ENCODE measurements at places on chromosomes 2 and 18.

DNA sequence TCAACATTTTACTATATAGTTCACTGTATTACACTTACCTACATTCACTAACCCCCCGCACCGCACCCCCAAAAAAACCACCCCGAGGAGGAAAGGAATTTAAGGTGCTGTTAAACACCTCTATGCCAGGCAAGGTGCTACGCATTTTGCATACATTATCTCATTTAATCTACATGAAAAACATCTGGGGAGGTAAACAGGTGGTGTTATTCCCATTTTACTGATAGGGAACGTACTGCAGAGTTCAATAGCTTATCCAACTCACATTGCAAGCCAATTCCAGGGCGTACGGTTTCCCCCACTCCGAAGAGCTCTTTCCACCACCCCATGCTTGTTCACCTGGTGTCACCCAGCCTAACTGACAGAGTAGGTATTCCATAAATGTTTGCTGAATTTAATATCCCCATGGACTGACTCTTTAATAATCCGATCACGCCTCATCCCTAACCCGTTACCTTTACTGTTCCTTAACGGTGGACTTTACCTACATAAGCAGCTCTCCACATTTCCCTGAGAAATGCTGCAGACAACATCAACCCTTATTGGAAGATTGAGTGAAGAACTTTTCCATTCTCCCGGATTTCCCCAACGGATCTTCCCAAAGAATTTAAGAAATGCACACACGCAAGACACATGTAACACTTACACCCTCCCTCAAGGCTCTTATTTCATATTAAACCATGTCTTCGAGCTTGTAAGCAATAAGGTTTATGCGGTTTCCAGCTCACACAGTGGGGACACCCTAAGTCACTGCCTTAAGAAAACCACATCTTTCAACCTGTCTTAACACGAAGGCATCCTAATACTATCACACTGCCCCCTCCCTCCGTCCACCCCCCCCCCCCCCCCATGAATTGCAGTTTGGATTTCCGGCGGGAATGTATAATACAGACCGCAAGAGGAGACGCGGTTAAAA is 1.2 kb downstream of the RAPH1 start:
- peak; percentile 27 for DNase-seq

- DNase-seq = no peak
Measured at GRCh38 chr2:54380670-54381069, 75.5 kb upstream of the SPTBN1 start.

GRCh38 chr2:231689124-231689893 is 19.0 kb upstream of the PTMA start:
- no peak for DNase-seq

GRCh38 chr18:41268271-41268670 is 686.8 kb upstream of the PIK3C3 start:
- no peak for DNase-seq

- DNase-seq = no peak
Measured at GRCh38 chr18:48203961-48204666, 205.1 kb downstream of the ZBTB7C start.

DNA sequence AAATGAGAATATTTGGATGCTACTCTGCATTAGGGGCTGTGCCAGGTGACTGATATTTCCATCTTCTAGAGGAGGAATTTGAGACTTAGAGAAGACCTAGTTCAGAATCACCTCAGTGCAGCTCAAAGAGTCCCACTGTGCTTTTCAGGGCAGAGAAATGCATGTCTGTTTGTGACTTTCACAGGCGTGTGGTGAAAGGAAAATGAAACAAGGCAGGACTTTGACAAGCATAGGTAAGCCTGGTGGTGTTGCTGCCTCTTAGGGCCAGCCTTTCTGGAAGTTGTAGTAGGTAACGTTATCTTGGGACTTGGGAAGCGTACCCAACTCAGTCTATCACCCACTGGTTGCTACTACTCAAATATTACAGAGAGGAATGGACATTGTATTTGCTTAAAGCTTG is 2.6 kb downstream of the GPR39 start:
- DNase-seq = no peak

GRCh38 chr2:237199577-237199976 is 113.9 kb downstream of the COPS8 start:
- no peak for DNase-seq

- DNase-seq = peak; percentile 2
Measured at GRCh38 chr18:50218432-50219197, 23.7 kb upstream of the MYO5B start.

DNA sequence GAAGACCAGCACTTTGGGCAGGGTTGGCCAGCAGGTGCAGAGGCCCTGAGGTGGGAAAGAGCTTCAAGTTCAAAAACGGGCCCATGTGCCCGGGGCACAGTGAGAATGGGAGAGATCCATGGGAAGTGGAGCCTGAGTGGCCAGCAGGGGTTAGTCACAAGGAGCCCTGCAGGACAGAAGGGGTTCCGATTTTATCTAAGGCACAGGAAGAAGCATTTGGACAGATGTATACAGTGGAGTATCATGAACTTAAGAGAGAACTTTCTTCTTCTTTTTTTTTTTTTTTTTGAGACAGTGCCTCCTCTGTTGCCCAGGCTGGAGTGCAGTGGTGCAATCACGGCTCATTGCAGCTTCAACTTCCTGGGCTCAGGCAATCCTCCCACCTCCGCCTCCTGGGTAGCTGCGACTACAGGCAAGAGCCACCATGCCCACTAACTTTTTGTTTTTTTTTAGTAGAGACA is 24.0 kb downstream of the WIPF1 start:
- no peak for DNase-seq

DNA sequence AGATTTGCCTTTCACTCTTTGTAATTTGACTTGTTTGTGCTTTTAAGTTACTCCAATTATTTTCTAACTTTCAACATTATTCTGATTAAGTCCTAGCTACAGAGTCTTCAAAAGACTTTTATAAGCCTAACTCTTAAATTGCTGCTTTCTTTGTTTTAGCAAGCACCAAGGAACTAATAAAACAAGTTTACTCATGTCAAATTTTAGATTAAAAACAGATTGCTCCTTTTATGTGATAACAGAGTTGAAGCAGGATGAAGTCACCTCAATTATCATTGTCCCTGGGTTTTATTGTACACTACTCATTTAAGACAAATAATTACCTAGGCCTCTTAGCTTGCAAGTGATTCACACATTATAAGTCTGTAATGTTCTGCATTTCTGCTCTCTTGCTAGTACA is 678.4 kb downstream of the ERBB4 start:
- no peak for DNase-seq

- peak; percentile 46 for DNase-seq
Measured at GRCh38 chr2:191710411-191710900, 32.5 kb downstream of the NABP1 start.

GRCh38 chr2:21231985-21232384 is 108.2 kb downstream of the TDRD15 start:
- DNase-seq = no peak

DNA sequence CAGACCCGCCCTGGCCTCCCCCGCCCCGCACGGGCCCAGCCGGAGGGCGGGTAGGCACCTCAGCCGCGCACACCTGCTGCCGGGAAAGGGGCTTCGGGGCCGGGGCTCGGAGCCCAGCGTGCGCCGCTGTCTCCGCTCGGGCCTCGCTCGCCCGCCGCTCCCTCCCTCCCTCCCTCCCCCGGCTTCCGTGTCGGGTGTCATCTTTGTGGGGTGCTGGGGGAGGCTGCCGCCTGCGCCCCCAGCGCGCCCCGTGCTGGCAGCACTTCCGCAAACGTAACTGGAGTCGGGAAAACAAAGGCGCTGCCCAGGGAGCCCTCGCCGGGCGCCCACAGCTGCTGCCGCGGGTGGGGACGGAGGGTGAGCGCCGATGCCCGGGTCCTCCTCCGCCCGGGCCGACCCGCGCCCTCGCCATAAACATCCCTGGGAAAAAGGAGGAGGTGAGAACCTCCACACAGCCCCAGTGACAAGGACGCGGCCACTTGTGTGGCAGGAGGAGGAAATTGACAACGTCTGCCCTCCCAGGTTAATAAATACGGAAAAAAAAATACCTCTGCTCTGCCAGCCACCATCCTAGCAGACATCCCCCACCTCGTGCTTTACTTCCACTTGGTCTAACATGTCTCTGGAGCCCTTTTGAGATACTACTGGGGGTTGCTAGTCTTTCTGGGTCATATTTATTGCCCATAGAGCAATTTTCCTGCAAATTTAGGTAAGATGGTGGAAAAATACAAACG is 550 bp downstream of the MFSD6 start:
- no peak for DNase-seq

GRCh38 chr18:39340418-39340817 is 1774.8 kb upstream of the CELF4 start:
- no peak for DNase-seq

- no peak for DNase-seq
Measured at GRCh38 chr2:224930124-224930523, 112.1 kb downstream of the DOCK10 start.

GRCh38 chr2:111246620-111247061 is 125.9 kb downstream of the BCL2L11 start:
- no peak for DNase-seq
